ENCODE measurements at places on chromosomes 3 and 15. TPM values are rescaled to one million over a fixed set of nuclear protein-coding genes. Genes with fewer than 3 reads are reported as not detected.
A peak's percentile ranks its signal among the peaks of the same experiment; 100 is the strongest.

- H3K36me3 ChIP-seq: no peaks in the 10 kb centered on the region
- H3K4me1 ChIP-seq: no peaks in the 10 kb centered on the region
- no peak overlapping the region for H3K27ac ChIP-seq
- no peak for DNase-seq
These were observed 116.5 kb upstream of the SLC2A2 start for GRCh38 chr3:171142985-171143384.

DNA sequence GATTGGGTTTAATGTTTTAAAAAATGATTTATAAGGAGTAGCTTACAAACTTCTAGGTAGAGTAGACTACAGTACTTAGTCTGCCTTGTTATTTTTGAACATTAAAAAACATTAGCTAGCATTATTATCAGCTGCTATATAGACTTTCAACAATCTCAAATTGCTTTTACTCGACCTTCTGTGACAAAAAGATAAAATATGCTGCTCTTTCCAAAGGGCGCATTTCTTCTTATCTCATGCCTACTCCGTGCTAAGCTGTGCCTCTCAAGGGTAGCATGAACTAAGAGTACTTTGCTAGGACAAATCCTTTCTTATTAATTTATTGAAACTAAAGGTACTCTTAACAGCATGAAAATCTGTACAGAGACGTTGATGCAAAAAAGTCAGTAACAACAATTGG lies 71.3 kb downstream of the SPRED1 start:
- DNase-seq: no peak
- H3K4me3 ChIP-seq: no peak overlapping the region
- H3K36me3 ChIP-seq: no peaks in the 10 kb centered on the region
- no peaks in the 10 kb centered on the region for H3K27me3 ChIP-seq

GRCh38 chr3:103126115-103126514 lies 691.3 kb downstream of the ZPLD1 start:
- no peaks in the 10 kb centered on the region for H3K36me3 ChIP-seq
- no peaks in the 10 kb centered on the region for H3K4me1 ChIP-seq
- no peak for DNase-seq
- no peak overlapping the region for H3K27ac ChIP-seq
- no peak overlapping the region for H3K4me3 ChIP-seq

DNA sequence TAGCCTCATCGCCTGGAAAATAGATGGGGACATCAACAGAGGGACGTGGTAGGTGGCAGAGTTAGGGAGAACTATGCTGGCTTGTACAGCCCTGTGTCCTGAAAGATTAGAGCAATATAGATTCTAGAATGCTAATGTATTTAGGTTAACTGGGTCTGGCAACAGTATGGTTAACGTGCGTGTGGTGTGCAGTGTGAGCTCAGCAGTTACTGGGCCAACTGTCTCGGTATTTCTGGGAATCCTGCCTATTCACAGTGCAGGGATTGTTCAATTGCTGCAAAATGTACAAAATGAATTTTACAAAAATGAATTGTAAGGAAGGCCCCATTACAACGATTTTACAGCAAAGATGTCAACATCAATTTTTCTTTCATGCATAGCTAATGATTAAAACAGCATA lies 20.6 kb downstream of the MEIS2 start:
- no peaks in the 10 kb centered on the region for H3K36me3 ChIP-seq
- H3K27ac ChIP-seq: no peak overlapping the region
- DNase-seq: no peak
- H3K27me3 ChIP-seq: no peaks in the 10 kb centered on the region

DNA sequence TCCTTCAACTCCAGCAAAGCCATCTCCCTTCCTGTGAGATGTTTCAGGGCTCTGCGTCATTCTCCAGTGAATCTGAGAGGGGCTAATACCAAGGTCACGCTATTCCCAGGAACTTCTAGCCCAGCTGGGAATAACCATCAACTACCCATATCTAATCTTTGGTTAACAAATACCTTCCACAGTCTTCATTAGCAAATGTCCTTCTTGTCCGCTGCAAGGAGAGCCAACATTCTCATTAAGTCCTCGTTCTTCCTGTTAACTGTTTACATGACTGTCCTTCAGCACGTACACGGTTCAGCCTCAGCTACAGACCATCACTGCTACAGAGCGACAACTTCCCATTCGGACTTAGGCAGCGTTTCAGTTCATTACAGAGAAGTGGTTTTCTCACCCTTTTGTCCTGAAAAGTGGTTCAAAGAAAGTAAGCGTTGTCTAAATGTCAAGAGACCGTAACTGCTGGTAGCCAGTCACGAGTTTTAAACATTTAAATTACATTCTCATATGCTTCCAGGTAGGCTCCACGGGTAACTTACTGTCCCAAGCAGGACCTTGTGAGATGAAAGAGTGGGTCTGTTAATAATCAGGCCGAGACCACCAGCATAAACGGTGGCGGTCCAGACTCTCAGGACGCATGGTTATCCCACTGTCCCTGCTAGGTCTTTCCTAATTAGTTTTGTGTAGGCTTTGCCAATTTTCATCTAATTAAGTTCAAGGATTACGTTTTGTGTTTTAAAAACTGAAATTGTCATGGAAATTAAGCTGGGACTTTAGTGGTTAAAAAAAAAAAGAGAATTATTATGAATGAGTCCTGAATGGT lies 63.8 kb downstream of the CHSY1 start:
- no peak for DNase-seq
- no peak overlapping the region for H3K27ac ChIP-seq
- no peaks in the 10 kb centered on the region for H3K27me3 ChIP-seq

DNA sequence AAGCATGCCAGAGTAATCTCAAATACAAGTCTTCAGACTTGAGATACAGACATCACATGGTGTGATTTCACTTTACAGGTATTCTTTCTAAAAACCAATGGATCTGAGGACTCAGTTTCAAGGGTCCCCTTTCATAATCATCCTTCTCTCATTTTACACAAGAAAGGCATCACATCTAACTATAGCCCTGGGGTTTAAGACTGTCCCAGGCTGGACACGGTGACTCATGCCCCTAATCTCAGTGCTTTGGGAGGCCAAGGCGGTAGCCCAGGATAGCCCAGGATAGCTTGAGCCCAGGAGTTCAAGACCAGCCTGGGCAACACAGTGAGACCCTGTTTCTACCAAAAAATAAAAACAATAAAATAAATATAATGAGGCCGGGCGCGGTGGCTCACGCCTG lies 36.4 kb downstream of the UBP1 start:
- no peaks in the 10 kb centered on the region for H3K27me3 ChIP-seq
- peaks cover 86% of the 10 kb centered on the region for H3K36me3 ChIP-seq
- no peak overlapping the region for H3K27ac ChIP-seq
- no peaks in the 10 kb centered on the region for H3K4me1 ChIP-seq

GRCh38 chr15:56049577-56049976 lies 56.2 kb upstream of the NEDD4 start:
- no peak overlapping the region for H3K27ac ChIP-seq
- no peaks in the 10 kb centered on the region for H3K4me1 ChIP-seq
- no peak for DNase-seq
- H3K36me3 ChIP-seq: no peaks in the 10 kb centered on the region
- no peaks in the 10 kb centered on the region for H3K27me3 ChIP-seq
- no peak overlapping the region for H3K4me3 ChIP-seq

DNA sequence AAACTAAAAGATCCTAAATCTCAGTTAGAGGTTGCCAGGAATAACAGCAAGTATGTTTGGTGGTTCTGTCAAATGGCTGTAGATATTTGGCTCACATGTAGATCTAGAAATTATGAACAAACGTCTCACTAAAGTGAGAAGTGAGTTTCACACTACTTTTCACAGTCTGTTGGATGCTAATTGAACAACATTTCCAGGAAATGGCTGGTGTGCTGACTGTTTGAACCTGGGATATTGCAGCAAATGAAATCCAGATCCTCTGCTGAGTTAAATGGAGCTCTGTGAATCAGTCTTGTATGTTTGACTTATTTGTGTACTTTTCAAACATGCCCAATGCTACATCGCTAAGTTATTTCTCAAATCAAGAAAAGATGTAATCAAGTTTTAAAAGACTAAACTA lies 21.3 kb upstream of the RSL24D1 start:
- no peaks in the 10 kb centered on the region for H3K36me3 ChIP-seq
- no peak overlapping the region for H3K4me3 ChIP-seq
- no peak overlapping the region for H3K27ac ChIP-seq
- DNase-seq: no peak
- H3K4me1 ChIP-seq: peaks cover 35% of the 10 kb centered on the region

- H3K4me3 ChIP-seq: no peak overlapping the region
- no peaks in the 10 kb centered on the region for H3K36me3 ChIP-seq
- DNase-seq: no peak
- no peaks in the 10 kb centered on the region for H3K4me1 ChIP-seq
- no peaks in the 10 kb centered on the region for H3K27me3 ChIP-seq
These were observed 171.1 kb downstream of the ZBBX start for GRCh38 chr3:167209011-167209410.

GRCh38 chr3:103614719-103615118 lies 1179.9 kb downstream of the ZPLD1 start:
- H3K4me3 ChIP-seq: no peak overlapping the region
- H3K27me3 ChIP-seq: no peaks in the 10 kb centered on the region
- no peak for DNase-seq
- no peaks in the 10 kb centered on the region for H3K36me3 ChIP-seq
- no peaks in the 10 kb centered on the region for H3K4me1 ChIP-seq
- no peak overlapping the region for H3K27ac ChIP-seq

GRCh38 chr3:50293079-50293801 lies 1.0 kb upstream of the IFRD2 start:
- DNase-seq: no peak
- peak overlapping the region; percentile 81 for H3K4me3 ChIP-seq
- no peaks in the 10 kb centered on the region for H3K36me3 ChIP-seq
- peaks cover 23% of the 10 kb centered on the region for H3K4me1 ChIP-seq

- H3K27ac ChIP-seq: no peak overlapping the region
- no peak overlapping the region for H3K4me3 ChIP-seq
- no peaks in the 10 kb centered on the region for H3K4me1 ChIP-seq
- H3K36me3 ChIP-seq: no peaks in the 10 kb centered on the region
- no peaks in the 10 kb centered on the region for H3K27me3 ChIP-seq
These were observed 8.3 kb upstream of the TMCO5A start for GRCh38 chr15:37926136-37926535.

DNA sequence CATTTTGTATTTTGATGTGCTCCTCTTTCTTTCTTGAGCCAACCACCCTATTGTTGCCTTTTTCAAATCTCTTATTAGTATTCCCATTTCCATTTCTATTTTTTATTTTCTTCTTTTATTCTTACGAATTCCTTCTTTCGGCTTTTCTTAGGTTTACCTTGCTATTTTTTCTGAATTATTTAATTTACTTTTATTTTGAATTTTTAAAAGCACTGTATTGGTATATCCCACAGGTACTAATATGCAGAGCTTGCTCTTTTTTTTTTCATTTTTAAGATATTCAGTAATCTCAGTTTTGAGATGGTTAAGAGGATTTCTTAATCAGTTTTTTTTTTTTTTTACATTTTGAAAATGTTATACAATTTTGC lies 18.4 kb upstream of the MCF2L2 start:
- H3K27me3 ChIP-seq: peaks cover 6% of the 10 kb centered on the region
- H3K36me3 ChIP-seq: no peaks in the 10 kb centered on the region
- peaks cover 8% of the 10 kb centered on the region for H3K4me1 ChIP-seq
- no peak overlapping the region for H3K27ac ChIP-seq
- H3K4me3 ChIP-seq: peak overlapping the region; percentile 83

DNA sequence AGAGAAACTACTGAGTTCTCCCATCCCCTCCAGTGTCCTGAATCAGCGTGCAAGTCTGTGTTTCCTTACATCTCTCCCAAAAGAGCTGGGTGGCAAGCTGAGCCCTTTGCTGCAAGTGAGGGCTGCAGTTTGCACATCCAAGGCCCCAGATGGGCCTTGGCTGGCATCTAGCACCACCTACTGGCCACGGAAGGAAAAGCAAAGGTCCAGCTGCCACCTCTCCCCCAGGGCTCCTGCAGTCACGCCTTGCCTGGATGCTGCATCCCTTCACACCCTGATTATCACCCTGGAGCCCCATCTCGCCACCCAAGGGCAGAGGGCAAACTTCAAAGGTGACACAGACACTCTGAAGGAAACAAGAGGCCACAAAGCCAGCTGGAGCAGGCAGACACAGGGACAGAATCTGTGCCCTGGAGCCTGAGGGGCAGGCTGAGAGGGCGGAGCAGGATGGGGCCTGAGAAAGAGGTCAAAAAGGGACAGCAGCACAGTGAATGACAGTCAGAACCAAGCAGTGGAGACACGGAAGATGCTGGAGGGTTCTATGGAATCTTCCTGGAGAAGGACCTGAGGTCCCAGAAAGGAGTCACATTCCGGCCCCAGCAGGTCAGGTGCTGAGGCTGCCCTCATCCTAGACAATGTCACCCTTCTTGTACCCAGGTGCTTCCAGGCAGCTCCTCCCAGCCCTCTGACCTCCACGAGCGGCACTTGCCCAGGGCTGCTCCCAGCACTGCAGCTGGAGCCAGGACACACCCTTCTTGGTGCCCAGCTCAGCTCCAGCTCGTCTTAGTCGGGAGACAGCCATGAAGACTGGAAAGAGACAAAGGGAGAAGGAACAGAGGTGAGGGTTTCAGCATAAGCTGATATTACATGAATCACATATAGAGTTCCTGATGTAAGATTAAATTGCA lies 18.3 kb upstream of the NTRK3 start:
- H3K4me1 ChIP-seq: no peaks in the 10 kb centered on the region
- no peaks in the 10 kb centered on the region for H3K27me3 ChIP-seq
- peak; percentile 50 for DNase-seq
- no peaks in the 10 kb centered on the region for H3K36me3 ChIP-seq
- no peak overlapping the region for H3K4me3 ChIP-seq

GRCh38 chr3:103976931-103977339 lies 1389.8 kb upstream of the ALCAM start:
- no peak overlapping the region for H3K4me3 ChIP-seq
- no peak for DNase-seq
- no peaks in the 10 kb centered on the region for H3K4me1 ChIP-seq
- no peaks in the 10 kb centered on the region for H3K36me3 ChIP-seq
- H3K27ac ChIP-seq: no peak overlapping the region

Gene BCHE
- total RNA-seq: not detected

Gene SLC12A1
- total RNA-seq: not detected

Gene NR1I2
- total RNA-seq: 0.73 TPM
